ENCODE measurements at places on chromosomes 1 and 21. TPM values are rescaled to one million over a fixed set of nuclear protein-coding genes. Genes with fewer than 3 reads are reported as not detected.

NBPF11 gene
- 7.7 TPM for total RNA-seq

PLCH2 gene
- 11.8 TPM for total RNA-seq

BRINP3 gene
- total RNA-seq, result not detected

NLRP3 gene
- total RNA-seq, result 4.5 TPM

FCGR3A gene
- 0.52 TPM for total RNA-seq

GRCh38 chr1:175385316-175385715 lies 192.7 kb upstream of the KIAA0040 start:
- no peak for DNase-seq

DNA sequence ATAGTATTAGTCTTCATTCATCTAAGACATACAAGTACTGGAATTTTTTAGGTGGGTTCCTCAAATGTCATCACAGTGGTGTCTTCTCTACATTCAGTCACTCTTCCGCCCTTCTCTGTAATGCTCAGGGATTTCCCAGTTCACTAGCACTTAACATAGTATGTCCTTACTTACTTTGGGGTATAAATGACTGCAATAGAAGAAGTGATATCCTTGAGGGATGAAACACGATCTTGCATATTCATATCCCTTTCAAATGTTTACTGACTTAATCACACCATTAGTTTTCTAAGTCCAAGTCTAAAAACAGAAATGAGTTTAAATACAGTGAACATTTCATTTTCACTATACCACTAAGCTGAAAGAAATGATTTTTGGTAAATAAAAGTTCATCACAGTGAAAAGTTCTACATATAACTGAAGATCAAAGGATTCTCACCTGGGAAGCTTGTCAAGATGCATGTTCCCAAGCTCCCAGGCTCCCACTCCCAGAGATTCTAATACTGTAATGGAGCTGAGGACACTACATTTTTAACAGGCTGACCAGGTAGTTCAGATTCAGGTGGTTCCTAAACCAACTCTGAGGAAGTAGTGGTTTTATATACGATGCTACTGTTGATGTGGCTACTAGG lies 29.7 kb downstream of the MRPL39 start:
- no peak for DNase-seq

- no peak for DNase-seq
Measured at GRCh38 chr1:223704921-223705878, 7.1 kb upstream of the CAPN2 start.

DNA sequence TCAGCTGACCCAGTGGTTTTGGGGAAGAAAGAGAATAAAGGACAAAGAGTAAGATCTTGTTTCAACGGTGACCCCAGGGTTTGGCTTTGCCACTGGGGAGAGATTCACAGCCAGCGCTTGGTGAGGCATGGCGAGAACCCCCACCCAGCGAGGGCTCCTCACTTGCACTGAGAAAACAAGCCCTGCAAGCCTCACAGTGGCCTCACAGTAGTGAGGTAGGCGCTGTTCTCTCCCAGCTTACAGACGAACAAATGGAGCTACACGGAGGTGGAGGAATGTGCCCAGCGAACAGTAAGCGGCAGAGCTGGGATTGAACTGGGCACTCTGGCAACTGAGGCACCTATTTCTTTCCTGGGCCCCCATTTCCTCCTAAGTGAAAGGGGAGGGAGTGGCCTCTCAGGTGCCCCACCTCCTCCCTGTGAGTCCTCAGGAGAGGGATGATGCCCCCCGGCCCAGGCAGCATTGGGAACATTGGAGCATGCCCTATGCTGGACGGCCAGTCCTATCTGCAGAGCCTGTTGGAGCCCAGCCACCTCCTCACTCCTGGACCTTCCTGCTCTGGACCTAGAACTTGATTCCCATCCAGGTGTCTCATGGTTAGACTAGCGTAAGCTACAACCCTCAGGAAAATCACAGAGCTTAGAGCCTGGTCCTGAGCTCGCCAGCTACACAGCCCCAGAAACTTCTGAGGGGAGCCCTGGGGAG lies 73.4 kb upstream of the EDN2 start:
- no peak for DNase-seq

DNA sequence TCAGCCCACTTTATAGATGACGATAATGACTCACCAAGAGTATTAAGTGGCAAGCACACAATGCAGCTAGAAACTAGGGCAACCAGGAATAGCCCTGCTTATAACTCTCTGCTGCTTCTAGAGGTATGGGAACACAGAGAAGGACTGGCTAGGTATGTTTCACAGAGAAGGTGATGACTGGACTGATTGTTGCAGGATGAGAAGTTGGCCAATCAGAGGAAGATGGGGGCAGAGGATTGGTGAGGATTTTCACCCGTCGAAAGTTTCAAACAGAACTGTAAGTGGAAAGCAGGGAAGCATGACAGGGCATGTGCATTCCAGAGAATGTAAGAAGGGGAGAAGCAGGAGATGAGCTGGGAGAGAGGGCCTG lies 222.4 kb upstream of the JUN start:
- no peak for DNase-seq

DNA sequence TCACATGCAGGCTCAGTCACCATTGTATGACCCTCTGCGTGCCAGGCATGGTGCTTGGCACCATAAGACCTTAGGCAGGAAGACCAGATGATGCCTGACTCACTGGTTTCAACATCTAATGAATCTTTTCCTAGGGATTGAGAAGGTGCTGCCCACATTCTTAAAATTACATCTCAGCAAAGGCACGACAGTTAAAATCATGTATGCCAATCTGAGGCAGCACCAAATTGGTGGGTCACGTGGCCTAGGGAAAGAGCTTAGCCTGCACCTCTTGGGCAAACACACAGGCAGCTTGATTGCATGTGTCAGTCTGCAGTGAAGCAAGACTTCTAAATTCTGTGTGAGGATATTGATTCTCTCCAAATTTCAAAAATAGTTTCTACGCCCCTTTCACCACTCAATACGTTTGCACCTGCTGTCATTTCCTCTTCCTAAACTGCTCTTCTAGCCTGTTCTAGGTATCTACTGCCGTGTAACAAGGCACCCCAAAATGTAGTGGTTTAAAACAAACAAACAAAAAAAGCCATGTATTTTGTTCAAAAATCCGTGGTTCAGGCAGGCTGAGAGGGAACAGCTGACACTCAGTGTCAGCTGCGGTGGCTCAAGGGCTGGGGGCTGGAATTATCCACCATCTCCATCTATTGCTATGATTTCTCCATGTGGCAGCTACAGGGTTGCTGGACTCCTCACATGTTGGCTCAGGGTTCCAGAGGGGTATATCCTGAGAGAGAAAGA lies 160.2 kb upstream of the FGGY start:
- no peak for DNase-seq

DNA sequence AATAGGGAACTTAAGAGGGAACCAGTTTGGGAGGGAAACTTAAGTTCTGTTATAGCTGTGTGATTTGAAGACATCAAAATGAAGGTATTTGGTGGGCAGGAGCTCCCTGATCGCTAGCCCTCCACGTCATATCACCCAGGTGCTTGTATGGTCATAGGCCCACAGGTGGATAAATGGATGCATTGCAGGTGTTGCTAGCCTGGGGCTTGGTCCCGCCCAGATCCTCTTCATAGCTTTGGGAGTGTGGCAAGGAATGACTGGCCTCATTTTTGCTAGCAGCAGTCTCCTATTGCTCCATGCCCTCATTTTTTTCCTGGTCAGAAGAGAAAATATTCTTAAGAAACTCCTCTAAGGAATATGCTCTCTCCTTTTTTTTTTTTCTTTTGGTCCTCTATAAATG lies 11.3 kb downstream of the GNPAT start:
- no peak for DNase-seq

GRCh38 chr1:183246436-183246835 lies 60.4 kb downstream of the LAMC2 start:
- DNase-seq, result no peak

DNA sequence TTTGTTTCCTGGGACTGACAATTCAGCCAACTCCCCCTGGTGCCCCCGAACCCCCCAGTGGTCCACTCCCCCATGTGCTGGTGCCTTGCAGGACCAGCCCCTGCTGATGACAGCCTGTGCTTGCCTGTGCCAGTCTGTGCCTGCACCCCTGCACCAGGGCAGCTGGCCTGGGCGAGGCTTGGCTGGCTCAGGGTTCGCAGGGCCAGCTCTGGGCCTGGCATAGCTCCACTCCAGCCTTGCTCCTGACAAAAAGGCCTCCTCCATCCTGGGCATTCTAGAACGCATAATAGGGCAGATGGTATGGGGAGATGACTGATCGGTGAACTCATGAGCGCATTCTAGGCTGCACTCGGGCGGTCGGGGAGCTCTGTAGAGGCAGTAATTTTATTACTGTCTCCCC lies 5.4 kb downstream of the CNTN2 start:
- DNase-seq, result no peak

DNA sequence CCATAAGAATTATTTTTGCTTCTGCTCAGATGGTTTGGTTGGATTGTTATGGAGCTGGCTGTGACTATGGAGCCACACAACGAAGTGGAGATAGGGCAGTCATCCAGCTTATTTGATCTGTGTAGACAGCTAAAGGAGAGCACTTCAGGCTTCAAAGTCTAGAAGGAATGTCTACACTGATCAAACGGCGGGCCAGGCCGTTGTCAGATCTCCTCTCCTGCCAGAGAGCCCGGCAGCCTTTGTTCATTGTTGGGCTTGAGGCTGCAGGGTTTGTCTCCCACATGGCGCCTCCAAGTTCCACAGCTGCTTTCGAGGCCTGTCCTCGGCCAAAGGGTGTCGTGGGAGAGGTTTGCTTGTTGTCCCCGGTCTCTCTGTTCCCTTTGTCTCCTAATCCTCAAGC lies 2.8 kb upstream of the STMN1 start:
- no peak for DNase-seq

DNA sequence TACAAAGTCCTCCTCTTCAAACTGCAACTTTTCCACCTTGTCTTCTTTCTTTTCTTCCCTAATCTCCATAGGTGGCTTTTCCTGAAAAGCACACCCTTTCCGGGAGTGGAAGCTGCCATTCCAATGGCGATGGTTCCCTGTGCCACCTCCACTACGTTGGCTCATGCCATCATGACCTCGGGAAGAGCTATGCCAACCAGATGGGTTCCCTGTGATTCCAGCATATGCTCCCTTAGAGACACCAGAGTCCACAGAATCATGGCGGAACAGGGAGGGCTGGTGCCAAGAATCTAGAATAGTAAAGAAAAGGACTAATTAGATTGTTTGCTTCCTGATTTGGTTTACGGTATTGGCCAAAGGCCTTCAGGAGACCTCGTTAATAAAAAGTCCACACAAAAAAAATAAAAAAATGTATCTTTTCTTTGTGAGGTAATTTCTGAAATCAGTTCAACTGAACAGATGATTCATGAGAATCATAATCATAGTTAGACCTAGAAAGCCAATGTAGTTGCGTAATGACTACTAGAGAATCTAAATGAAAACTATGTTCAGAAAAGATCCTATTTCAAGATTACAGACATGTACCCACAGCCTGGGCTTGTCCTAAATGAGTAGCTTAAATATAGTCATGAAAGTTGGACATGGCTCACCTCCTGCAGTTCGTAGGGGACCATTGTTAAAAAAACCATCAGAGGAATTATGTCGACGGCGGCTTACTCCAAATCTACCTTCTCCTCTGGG lies 30.9 kb upstream of the CCDC17 start:
- DNase-seq, result no peak

DNA sequence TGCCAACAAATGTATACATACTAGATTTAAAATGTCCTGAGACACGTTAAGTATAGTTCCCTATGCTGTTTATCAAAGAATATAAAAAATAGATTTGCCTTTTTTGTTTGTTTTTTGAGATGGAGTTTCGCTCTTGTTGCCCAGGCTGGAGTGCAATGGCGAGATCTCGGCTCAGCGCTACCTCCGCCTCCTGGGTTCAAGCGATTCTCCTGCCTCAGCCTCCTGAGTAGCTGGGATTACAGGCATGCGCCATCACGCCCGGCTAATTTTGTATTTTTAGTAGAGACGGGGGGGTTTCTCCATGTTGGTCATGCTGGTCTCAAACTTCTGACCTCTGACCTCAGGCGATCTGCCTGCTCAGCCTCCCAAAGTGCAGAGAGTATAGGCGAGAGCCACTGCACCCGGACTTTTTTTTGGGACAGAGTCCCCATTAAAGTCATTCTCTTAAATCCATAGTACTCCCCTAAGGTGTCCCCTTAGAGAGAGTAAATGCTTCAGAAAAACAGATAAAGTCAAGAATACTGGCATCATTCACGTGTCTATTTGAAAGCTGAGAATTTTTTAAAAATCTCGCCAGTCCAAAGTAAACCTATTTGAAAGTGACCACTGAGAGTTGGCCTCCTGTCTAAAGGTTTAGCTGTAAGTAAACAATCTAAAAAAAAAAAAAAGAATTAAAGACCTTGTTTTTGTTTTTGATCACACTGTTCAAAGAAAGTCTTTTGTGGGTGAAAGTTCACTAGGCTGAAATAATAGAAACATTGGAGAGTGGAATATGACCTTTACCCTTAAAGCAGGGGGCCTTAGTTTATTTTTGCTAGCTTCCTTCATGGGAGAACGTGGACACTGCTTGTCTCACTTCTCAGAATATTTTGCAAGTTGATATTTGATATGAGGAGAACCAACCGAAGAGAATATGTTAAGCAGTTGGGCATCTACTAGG lies 48.0 kb upstream of the SLC16A1 start:
- DNase-seq, result no peak

GRCh38 chr1:172940174-172940855 lies 110.4 kb downstream of the TNFSF18 start:
- DNase-seq, result no peak

- no peak for DNase-seq
Measured at GRCh38 chr1:27575840-27576331, 28.1 kb downstream of the AHDC1 start.

DNA sequence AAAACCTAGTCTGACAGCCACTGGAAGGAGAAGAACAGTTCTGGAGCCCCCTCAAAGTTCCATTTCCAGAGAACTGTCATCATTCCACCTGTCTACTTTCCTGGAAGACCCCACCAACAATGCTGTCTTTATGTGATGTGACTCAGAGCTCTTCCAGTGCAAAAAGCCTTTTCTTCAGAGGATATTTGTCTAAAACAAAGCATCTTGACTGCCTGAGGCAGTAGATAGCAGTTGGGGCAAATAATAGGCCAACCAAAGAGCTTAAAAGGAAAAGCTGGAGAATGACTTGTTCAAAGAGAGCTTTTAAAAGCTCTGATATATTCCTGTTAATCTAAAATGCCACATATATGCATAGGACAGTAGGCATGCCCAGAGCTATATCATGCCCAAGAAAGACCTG lies 62.6 kb downstream of the MIS18A start:
- no peak for DNase-seq

DNA sequence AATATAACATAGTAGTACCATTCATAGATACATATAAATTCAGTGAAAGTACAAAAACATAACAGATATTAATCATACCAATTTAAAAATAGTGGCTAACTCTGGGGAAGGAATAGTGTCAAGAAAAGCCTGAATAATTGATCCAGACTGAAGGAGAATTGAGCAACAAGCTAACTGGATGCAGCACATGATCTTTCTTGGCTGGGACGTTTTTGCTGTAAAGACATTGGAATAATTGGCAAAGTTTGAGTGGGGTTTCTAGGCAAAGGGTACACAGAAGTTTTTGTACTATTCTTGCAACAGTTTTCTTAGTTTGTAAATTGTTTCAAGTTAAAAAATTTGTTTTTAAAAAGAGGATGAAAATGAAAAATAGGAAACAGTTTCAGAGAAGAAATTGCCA lies 2.6 kb upstream of the SH3GLB1 start:
- DNase-seq, result no peak
